ENCODE measurements at places on chromosomes 5 and 9.
A peak's percentile ranks its signal among the peaks of the same experiment; 100 is the strongest.

GRCh38 chr5:88952996-88953643, 70.1 kb upstream of the MEF2C start:
- no peak for DNase-seq

DNA sequence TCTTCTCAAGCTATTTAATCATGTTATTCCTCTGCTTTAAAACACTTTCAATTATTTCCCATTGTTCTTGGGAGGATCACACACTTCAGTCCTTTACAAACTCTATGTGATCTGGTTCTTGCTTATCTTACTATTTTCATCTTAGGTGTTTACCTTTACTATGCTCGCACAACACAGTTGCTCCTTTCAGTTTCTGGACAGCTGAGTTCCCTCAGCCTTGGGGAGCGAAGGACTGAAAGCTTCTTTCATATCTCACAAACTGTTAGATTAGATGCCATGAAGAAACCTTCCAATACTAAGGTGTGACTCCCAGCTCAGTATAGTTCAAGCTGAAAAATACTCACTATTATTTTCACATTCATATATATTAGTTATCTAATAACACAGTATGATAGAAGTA, 117.9 kb downstream of the CDC42SE2 start:
- DNase-seq = no peak

GRCh38 chr5:79774171-79774854, 84.7 kb downstream of the CMYA5 start:
- peak; percentile 61 for DNase-seq

DNA sequence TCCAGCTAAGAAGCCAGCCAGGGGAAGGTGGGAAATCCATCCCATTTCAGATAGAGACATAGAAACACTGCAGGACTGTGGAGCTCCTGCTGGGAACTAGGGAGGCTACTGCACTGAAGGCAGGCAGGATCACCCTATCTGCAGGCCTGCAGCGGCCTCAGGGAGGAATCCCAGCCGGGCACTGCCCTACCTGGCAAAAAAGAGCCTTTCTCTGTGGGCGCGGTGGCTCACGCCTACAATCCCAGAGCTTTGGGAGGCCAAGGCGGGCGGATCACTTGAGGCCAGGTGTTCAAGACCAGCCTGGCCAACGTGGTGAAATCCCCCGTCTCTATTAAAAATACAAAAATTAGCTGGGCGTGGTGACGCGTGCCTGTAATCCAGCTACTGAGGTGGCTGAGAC, 71.4 kb upstream of the PHYKPL start:
- DNase-seq = no peak

- no peak for DNase-seq
These were observed 4.8 kb downstream of the ROPN1L start for GRCh38 chr5:10446490-10446889.

Measured in EL (cell line).